ENCODE measurements at places on chromosomes 16 and 17. TPM values are rescaled to one million over a fixed set of nuclear protein-coding genes. Genes with fewer than 3 reads are reported as not detected.

Gene TOX3
- total RNA-seq = not detected

Gene SEBOX
- total RNA-seq = not detected

Gene GPR139
- total RNA-seq = not detected

Gene HBA2
- total RNA-seq = not detected

Gene NPB
- not detected for total RNA-seq

Gene CCL17
- 2.9 TPM for total RNA-seq

Gene BICDL2
- 0.77 TPM for total RNA-seq

Gene CSF3
- not detected for total RNA-seq

Gene SENP3
- total RNA-seq = 60.2 TPM

Gene MT1M
- not detected for total RNA-seq
